Testis (tissue), 5 donors: ENCODE measurements at places on chromosomes 2 and 18. TPM values are rescaled to one million over a fixed set of nuclear protein-coding genes. Genes with fewer than 3 reads are reported as not detected.

Gene TEKT4
- 25.3 TPM for polyA plus RNA-seq

Gene PRR30
- polyA plus RNA-seq, result 153 TPM

Gene OR6B2
- not detected for polyA plus RNA-seq

Gene LIPG
- 35.2 TPM for polyA plus RNA-seq

- no peak for DNase-seq
These were observed 95.5 kb upstream of the CREB1 start for GRCh38 chr2:207434306-207434705.

Gene HOXD12
- not detected for polyA plus RNA-seq

DNA sequence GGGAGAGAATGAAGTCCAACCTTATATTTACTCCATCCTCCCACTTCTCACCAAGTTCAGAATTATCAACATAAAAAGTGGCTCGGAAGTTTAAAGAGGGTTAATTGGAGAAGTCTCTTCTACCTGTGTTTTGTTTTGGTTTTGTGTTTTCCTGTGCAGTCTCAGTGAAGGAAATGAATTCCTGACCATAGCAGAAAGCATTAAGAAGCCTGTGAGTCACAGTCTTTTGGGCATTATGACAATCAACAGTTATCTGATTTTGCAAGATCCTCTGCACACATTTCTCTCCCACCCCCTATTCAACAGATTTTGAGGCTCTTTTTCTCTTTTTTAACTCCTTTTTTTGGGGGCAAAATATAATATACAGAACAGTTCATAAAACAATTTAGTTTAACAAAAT is 8.6 kb upstream of the RPL37A start:
- DNase-seq, result no peak

DNA sequence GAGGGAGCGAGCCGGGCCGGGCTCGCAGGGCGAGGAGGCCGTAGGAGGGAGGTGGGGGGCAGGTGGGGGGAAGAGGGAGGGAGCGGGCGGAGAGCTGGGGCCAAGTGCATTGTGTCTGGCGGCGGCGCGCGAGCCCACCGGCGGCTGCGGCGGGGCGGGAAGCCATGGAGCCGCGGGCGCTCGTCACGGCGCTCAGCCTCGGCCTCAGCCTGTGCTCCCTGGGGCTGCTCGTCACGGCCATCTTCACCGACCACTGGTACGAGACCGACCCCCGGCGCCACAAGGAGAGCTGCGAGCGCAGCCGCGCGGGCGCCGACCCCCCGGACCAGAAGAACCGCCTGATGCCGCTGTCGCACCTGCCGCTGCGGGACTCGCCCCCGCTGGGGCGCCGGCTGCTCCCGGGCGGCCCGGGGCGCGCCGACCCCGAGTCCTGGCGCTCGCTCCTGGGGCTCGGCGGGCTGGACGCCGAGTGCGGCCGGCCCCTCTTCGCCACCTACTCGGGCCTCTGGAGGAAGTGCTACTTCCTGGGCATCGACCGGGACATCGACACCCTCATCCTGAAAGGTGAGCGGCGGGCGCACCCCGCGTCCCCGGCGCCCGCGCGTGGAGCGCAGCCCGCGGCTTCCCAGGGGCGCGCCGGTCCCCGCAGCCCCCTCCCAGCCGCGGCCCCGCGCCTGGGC is at the start of gene TMEM178A:
TMEM178A (plus strand) TSS at position 107 of the 680 bp plus-strand sequence; CDS start at position 165, 58 bp downstream.
- no peak for DNase-seq

DNA sequence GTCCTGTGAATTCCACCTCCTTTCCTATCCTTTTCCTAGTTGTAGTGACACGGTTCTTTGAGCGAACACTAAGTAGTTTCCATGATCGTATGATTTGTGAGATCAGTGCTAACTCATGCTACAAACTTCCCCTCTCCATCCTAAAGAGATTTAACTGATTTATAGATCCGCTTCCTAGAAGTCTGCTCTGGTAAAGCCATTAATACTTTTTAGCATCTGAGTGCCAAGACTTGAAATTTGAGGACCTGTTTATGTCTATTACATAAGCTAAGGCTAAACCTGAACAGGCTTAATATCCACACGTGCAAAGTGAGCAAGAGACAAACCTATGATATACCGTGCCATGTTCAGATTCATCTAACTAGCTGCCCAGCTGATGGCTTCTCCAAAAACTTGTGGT is 14.9 kb downstream of the PROKR1 start:
- DNase-seq, result no peak

Gene BCL2
- 6.3 TPM for polyA plus RNA-seq

GRCh38 chr2:120395221-120396012 is 49.5 kb downstream of the INHBB start:
- DNase-seq, result peak; percentile 11

- DNase-seq, result no peak
These were observed 139.7 kb downstream of the ROCK1 start for GRCh38 chr18:20971886-20972267.

GRCh38 chr2:18427762-18428161 is 132.7 kb downstream of the RDH14 start:
- no peak for DNase-seq

Gene USP40
- 42.0 TPM for polyA plus RNA-seq

- no peak for DNase-seq
These were observed 67.3 kb downstream of the GLI2 start for GRCh38 chr2:120802867-120803484.

- DNase-seq, result no peak
These were observed 109.1 kb downstream of the PIK3C3 start for GRCh38 chr18:42064109-42064508.

DNA sequence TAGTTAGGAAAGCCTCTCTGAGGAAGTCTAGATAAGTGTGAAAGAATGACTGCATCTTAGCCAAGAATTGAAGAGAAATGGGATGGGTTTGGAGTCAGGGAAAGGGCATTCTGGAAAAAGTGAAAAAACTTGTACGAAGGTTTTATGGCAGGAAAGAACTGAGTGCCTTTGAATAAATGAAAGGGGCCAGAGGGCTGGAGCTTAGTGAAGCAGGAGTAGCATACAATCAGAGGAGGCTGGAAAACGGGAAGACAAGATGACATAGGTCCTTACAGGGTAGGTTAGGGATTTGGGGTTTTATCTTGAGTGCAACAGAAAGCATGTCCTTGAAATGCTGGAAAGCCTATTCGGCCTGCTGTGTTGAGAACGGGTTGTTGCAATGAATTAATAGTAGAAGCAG is 152.6 kb upstream of the RND3 start:
- DNase-seq, result no peak

Gene QPCT
- polyA plus RNA-seq, result 5.6 TPM

- DNase-seq, result no peak
These were observed 61.9 kb upstream of the EPB41L5 start for GRCh38 chr2:119950966-119951365.

Gene CARF
- 43.8 TPM for polyA plus RNA-seq

DNA sequence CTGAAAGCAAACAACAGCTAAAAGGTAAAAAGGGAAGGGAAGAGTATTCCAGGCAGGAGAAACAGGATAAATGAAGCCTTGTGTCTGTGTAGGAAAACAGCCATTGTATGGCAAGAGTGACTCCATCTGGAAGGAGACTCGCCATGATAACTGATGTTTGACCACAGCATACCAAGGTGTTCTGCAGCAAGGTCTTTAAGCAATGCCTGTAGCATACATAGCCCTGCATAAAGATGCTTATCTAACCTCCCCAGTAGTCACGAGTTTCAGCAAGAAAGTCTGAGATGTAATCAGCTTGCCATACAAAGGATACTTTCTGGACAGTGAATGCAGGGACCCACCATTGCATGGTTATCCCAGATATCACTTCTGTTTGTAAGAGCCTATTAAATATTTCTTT is 11.9 kb upstream of the CCNT2 start:
- DNase-seq, result no peak

- no peak for DNase-seq
These were observed 65.1 kb downstream of the EDAR start for GRCh38 chr2:108923736-108924579.

Gene LAMA3
- 11.9 TPM for polyA plus RNA-seq

Gene GNAL
- 11.6 TPM for polyA plus RNA-seq

DNA sequence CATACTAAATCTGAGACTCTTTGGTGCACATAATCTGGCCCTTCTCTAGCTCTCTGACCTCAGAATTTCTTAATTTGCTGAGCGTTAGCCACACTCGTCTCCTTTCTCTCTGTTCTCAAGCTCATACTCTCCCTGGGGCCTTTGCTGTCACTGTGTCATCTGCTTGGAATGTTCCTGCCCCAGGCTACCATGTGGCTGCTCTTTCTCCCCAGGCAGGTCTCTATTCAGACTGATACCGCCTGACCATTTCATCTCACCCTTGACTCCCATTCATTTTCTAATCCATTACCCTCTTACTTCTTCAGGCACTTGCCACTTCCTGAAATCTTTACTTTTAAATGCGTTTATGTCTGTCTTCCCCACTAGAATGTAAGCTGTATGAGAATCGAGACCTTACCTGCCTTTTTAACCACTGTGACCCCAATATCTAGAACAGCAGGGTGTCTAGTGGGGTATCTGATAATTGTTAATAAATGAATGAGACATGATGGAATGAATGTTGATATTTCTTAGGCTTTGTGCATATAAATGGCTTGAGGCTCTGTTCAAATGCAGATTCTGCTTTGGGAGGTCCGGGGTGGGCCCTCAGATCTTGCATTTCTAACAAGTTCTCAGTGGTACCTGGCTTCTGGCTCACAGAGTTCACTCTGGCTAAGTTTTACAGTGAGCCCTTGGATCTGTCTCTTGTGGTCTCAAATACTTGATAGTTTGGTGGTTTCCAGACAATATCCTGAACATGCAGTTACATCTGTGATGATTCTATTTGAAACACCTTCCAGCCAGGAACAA is 89.9 kb upstream of the EPC2 start:
- DNase-seq, result no peak

- no peak for DNase-seq
These were observed 29.4 kb downstream of the KIF1A start for GRCh38 chr2:240790370-240791220.

- no peak for DNase-seq
These were observed 164.0 kb downstream of the RDH14 start for GRCh38 chr2:18396329-18397010.

GRCh38 chr2:188050726-188051125 is 240.9 kb upstream of the GULP1 start:
- no peak for DNase-seq
